LHCN-M2 (cell line): ENCODE measurements at places on chromosomes 7 and 10.

- DNase-seq: no peak
These were observed 14.8 kb upstream of the LRRC17 start for GRCh38 chr7:102897856-102898531.

DNA sequence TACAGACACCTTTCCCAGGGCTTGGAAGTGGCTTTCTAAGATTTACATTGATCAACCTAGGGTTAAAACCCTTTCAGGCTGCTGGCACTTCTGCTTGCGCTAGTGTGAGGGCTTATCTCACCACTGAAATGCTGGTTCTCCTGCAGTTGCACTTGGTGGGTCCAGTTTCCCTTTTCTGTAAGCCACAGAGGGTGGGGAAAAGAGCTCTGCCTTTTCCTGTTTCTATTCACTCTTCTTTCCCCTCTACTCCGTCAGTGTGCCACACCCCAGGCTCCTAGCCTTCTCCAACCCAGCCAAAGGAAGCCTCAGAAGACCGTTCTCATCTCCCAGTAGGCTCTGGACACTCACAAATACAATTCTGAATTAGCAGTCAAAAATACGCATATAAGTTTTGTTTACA is 19.0 kb upstream of the CAPZA2 start:
- no peak for DNase-seq

DNA sequence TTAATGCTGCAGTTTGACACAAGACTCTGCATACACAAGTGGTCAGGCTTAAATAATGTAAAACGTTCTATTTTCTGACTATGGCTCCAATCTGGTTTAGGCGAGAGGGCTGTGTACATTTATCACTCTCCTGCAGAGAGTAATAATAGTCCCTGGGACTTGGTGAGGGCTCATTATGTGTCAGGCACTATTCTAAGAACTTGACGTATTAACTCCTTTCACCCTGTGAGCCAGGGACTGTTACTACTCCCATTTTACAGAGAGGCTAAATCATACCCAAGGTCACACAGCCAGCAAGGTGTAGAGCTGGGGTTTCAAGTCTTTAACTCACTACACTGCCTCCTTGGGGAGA is 187.2 kb upstream of the LYZL2 start:
- DNase-seq: no peak

- no peak for DNase-seq
These were observed 4.9 kb downstream of the SMARCD3 start for GRCh38 chr7:151243408-151244195.

DNA sequence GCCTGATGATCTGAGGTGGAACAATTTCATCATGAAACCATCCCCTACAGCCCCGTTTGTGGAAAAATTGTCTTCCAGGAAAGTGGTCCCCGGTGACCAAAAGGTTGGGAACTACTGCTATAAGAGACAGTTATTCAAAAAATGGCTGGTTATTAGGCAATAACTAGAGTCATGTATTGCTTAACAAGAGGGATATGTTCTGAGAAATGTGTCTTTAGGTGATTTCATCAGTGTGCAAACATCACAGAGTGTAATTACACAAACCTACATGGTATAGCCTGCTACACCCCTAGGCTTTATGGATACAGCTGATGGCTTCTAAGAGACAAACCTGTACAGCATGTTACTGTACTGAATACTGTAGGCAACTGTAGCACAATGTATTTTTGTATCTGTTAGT is 71.3 kb upstream of the CSTF2T start:
- no peak for DNase-seq
